Stimulated activated CD4-positive, alpha-beta T cell treated with anti-CD3 and anti-CD28 coated beads, Interleukin-4, amount 100 ng/mL, for 48 hours (primary cell): ENCODE measurements at places on chromosomes 4 and X.

DNA sequence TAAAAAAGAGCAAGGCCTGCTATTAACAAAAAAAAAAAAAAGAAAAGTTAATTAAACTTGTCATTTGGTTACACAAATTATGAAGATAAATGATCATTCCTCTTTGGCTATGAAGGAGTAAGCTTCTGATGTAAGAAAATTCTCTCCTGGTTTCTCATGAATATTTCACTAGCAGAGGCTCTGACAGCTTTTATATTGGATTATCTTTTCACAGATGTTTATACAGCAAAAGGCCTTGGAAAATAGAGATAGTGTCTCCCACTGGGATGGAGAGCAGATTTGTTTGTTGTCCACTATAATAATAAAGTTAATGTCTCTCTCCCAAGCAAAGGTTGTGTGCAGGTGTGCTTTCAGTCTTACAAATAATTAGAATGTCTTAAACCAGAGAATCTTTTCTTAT, 40.7 kb upstream of the PDGFC start:
- DNase-seq: no peak

- DNase-seq: no peak
Observed at GRCh38 chr4:70680934-70681333, 7.4 kb upstream of the UTP3 start.

- DNase-seq: no peak
Observed at GRCh38 chr4:40628888-40629287, 776 bp downstream of the RBM47 start.

- DNase-seq: no peak
Observed at GRCh38 chrX:42739258-42739657, 38.7 kb downstream of the PPP1R2C start.

GRCh38 chr4:78032446-78032845, 24.7 kb upstream of the FRAS1 start:
- no peak for DNase-seq

- DNase-seq: no peak
Observed at GRCh38 chr4:2040391-2041238, 18.5 kb upstream of the NAT8L start.

GRCh38 chrX:68995780-68996551, 167.1 kb downstream of the EFNB1 start:
- DNase-seq: no peak

DNA sequence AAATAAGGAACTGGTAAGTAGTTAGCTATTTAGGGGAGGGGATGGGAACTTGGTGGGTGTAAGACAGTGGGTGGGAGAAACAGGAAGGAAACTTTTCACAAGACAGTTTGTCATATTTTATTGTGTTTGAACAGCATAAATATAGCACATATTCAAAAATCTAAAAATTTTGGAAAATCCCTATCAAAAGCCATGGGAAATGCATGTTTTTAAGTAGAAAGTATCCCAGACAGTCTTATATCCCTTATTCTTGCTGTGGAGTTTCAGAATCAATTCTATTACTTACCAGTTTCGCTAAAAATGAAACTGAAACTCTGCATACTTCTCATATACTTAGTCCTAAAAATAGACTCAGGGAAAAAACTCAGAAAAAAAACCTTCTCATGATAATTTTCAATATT, 22.3 kb upstream of the RASGEF1B start:
- DNase-seq: no peak
